ENCODE measurements at places on chromosomes 1 and 21.

GRCh38 chr1:104082221-104082620 lies 332.5 kb downstream of the AMY1C start:
- DNase-seq, result no peak

DNA sequence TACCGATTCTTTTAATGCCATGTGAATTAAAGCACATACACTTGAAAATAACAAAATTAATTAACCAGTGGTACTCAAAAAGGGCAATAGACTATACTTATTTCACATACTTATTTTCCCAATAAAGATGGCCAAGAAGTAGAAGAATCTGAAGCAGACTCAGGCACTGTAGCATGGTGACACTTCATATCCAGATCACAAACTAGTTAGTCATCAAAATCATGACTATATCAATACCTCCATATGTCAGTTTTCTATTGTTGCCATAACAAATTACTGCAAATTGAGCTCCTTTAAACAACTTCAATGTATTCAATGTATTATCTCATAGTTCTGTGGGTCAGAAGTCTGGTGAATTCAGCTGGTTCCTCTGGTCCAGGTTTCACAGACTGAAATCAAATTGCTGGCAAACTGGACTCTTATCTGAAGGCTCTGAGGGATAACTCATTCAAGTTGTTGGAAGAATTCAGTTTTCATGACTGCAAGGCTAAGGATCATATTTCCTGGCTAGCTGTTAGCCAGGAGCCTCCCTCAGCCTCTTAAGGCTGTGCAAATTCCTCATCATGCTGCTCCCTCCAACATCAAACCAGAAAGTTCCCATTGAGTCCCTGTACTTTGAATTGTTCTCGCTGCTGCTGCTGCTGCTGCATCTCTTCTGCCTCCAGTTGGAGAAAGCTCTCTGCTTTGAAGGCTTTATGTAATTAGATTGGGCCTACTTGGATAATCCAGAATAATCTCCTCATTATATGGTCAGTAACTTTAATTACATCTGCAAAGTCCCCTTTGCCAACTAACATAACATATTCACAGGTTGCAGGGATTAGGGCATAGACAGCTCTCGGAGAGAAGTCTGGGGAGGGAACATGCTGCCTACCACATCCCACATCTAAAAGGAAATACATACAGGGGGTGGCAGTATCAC lies 91.5 kb downstream of the MRPL39 start:
- DNase-seq, result no peak

DNA sequence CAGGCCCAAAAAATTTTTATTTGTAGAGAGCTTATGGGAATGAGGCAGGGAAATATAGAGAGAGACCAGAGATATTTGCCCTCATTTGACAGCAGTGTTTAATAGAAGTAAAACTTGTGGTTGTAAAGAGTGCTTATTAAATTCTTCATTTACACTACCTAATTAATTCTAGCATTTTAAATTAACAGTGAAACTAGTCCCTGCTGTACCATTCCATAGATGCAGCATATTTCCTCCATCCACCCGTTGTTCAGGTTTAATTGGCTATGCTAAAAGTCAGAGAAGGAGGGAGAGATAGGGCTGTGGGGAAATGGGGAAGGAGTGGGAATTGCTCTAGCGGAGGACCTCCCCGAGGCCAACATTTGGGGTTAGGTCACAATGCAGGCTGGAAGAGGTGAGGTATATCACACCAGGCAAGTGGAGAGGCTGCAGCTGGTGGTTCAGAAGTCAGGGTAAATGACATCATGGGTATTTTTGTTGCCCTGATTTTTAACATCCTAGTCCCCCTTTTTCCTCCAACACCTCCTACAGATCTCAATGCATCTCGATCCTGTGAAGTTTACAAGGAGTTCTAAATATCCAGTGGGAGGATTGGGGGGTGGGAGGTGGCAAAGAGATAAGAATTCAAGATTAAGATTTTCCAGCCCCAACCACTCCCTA lies 38.6 kb downstream of the ELAVL4 start:
- DNase-seq, result no peak

DNA sequence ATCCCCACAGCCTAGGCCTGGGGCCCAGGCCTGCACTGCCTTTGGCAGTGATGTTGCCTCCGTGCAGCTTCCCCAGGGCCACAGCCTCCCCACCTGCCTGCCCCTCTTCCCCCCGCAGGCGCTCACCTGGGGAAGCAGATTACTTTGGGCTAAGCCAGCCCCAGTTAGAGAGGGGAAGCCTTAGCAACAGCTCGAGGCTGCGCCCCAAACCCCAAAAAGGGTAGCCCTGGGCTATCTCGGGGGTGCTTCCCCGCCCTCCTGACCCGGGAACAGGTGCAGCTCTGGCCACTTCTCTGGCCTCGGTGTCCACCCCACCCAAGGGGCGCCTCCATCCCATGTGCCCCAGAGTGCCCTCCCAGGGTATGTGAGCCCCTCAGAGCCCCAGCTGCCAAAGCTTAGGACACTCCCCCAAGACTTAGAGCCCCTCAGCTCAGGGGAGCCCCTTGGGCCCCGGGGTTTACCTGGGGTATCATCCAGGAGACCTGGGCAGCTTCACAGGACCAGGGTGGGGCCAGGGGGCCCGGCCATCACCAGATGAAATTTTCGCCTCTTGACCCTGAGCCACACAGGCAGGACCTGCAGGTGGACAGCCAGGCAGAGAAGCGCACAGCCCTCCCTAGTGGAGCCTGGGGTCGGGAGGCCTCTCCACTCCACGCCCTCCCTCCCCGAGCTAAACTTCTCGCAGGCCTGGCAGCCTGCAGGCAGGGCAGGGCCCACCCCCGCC lies 3.3 kb upstream of the TTC34 start:
- no peak for DNase-seq

DNA sequence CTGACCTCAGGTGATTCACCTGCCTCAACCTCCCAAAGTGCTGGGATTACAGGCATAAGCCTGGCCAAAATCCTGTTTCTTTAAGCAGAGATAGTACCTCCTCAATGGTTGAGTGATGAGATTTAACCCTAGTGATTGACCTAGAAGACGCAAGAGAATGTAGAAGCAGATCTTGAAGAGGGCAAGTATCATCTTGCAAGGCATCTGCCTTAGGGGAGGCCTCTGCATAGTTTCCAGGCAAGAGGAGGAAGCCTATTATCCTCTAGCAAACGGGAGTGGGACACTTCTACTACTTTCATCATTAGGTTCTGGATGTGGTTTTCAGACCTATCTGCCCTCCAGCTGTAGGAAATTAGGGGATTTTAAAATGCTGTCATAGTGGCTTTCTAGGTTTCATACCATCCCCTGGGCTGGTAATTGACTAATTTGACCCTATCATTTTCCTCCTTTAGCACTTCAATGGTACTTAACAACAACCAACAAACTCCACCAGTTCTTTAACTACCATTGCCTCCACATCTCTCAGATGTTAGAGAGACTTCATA lies 10.0 kb upstream of the TRIM62 start:
- no peak for DNase-seq

All from NCI-H1694 (cell line).